ENCODE measurements at places on chromosomes 3 and 15.

DNA sequence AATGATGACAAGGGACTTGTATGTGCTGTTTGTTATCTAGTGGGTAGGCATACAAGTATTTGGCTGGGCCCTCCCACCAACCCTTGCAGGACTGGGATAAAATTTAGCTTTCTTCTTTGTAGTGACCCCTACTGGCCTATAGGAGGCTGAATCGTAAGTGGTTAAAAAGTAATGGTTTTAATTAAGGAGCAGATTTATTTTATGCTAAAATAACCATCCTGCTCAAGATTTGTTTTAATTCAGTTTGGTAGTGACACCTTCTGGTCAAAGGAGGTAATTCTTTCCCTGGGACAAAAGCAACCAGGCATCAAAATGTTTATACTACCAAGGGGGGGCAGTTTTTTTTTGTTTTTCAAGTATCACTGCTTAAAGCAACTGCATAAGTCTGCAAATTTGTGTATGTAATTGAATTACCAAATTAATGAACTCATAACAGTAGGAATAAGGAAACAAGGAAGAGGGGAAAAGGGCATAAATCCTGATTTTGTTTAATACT, 70.7 kb downstream of the TOP2B start:
- DNase-seq: peak; percentile 83

DNA sequence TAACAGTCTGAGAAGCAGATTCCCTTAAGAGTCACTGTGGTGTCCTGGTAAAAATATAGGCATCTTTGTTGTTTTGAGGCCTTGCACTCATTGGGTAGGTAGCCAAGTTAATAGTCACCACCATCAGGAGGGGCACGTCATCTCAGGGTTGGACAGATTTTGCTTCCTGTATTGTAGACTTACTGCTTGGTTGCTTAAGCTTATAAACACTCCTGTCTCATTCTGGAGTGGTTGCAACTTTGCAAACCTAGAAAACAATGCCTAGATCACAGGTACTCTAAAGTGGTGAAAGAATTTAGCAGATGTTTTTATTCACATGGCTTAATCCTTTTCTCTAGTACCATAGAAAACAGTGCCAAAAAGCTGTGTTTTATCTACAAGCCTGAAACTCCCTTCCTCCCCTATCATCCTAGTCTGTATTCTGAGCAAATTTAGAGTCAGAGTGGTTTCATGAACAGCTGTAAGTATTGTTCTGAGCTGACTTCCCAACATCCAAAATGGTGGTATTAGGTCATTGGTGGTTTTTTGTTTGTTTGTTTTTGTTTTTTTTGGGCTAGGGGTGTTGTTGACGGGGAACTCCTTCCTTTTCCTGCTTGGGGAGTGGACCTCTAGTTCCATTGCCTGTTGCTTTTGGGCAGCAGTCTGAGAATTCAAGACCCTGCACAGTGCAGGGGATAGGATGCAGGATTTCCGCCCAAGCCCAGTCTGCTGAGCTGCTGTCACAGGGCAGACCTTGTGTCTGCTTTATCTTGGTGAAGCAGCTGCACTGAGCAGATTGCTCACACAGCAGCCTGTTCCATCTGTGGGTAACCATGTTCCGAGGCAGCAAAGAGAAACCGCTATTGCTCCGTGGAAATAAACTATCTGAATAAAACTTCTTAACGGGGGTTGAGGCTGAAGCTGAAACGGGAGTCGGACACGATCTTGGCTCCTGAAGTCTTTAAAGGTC, 202.0 kb downstream of the AKAP13 start:
- no peak for DNase-seq

- DNase-seq: no peak
These were observed 150.6 kb upstream of the UMPS start for GRCh38 chr3:124579641-124580040.

DNA sequence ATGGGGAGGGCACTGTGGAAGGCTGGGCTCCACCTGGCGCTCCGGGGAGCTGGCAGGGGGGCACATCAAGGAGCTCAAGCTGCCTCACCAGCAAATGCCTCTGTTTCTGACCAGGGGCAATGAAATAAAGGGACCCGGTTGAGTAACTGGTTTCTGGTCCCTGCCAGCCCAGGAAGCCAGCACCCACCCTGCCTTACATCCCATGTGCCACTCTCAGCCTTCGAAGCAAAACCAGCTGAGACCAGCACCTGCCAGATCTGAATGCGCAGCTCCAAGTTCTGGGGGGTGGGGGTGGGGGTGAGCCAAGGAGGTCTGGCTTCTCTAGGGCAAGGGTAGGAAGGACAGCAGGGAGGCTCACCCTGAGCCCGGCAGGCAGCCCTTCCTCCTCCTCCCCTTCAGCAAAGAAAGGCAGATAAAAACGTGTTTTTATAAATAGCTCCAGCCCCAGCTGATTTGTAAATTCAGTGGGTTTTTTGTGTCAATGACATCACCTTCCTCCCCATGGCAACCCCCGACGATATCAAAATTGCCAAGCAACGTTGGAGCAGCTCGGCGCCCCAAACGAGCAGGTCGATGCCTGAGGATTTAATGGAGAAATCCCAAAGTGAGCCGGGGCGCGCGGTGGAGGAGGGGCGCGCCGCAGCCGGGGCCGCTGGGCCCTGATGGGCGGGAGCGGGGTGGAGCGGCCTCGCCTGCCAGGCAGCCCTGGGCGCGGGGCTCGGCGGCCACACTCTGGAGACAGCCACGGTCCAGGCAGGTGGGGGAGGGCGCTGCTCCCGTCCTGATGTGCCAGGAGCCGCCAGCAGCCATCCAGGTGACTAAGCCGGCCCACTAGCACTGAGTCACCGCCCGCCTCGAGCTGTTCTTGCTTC, at the start of gene PAK6:
TSS of gene PAK6 (plus strand) at position 532 of the 872 bp plus-strand sequence. CDS start 25,723 bp downstream, outside the sequence.
- peak; percentile 27 for DNase-seq

DNA sequence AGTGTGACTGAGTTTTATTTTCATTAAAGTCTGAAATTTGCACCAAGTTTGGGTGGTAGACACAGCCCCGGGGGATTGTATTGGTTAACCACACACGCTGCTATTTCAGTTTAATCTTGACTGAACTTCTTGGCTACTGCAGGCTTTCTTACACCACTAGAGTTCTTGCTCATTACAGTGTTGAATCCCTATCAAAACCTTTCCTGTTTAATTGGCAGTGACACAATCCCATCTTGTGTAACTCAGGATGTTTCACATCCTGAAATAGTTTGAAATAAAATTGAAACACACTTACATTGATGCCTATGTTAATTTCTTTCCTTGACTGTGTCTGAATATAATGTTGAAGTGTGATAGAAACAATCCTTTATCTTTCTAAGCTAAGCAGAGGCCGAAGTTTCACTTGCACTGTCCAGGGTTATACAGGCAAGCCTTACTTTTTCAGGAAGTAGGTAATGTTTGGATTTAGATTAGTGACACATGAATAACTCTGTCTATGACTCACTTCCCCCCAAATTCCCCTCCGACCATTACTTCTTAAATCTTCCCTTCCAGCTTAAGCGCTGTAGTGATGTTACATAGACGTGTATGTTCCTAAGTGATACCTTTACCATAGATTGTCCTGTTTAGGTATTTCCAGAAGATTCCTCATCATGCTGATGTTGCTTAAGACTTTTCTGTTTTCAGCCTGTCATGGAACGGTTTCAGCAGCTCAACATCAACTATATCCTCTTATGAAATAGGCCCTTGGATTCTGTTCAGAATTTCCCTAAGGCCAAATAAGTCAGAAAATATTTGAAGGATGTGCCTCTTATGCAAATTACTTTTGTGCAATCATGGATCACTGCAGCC, 16.8 kb downstream of the ATG7 start:
- DNase-seq: peak; percentile 92

DNA sequence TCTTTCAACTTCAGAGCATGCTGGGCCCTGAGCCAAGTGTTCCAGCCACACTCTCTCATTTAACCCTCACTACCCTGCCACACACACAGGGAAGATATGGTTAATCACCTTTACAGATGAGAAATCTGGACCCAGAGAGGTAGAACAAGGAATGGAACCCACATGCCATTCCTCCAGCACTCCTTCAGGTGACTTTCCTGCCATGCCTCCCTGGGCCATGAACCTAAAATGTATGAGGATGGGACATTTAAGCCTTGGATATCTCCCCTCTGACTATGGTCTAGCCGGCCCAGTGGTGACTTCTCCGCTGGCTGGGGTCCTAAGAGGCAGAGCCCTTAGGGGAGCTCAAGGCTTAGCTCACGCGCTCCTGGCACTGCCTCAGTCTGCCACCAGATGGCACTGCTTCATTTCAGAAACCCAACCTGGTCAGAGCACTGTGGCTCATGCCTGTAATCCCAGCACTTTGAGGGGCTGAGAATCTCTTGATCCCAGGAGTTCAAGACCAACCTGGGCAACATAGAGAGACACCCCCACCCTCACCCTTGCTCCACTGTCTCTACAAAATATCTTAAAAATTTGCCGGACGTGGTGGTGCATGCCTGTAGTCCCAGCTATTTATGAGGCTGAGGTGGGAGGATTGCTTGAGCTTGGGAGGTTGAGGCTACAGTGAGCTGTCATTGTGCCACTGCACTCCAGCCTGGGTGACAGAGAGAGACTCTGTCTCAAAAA, 2.2 kb upstream of the DCAF1 start:
- DNase-seq: peak; percentile 71

GRCh38 chr3:189841473-189842205, 210.4 kb downstream of the TP63 start:
- DNase-seq: peak; percentile 88

DNA sequence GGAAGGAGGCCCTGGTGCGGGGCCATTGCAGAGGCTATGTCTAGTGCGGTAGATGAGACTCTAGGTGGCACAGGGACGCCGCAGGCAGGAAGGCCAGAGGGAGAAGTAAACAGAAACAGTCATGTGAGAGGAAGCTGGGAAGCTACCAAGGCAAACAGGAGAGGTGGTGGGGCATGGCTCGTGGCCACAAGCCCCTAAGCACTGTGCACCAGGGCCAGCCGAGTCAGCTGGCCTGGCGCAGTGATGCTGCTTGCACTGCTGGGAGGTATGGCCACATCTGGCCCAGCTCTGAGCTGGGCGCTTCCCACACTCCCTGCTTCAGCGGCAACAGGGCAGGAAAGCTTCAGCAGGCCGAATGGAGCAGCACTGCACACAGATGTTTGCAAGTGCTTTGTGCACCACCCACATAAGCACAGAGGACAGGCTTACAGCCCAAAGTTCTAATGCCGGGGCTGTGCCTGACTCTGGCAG, 76.6 kb downstream of the SRGAP3 start:
- peak; percentile 4 for DNase-seq

DNA sequence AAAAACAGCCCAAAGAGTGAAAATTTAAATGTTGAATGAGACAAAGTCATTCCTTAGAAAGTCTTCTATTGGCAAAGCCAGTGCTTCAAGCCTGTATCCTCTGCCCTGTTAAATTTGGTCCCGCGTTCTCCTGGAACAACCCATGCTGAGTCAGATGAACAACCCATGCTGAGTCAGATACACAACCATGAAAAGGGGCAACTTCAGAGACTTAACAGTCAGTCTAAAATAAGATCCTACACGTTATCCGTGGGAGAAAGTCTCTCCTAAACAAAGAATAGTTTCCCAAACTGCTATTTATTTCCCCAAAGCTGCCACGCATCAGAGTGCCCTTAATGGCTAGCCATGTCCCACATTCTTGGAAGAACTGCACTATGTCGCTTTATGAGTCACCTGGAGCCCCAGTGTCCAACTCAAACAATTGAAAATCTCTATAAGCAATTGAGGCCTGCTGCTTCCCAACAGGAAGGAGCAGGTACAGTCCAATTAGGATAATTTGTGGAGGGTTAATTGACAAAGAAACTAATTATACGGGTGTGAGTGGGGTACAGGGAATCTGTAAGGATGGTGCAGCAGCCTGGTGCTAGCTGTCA, 66.1 kb downstream of the WHAMM start:
- DNase-seq: peak; percentile 58

- no peak for DNase-seq
These were observed 48.1 kb downstream of the KLHL25 start for GRCh38 chr15:85746641-85747040.

GRCh38 chr3:54515441-54516213, 393.3 kb downstream of the CACNA2D3 start:
- DNase-seq: no peak

DNA sequence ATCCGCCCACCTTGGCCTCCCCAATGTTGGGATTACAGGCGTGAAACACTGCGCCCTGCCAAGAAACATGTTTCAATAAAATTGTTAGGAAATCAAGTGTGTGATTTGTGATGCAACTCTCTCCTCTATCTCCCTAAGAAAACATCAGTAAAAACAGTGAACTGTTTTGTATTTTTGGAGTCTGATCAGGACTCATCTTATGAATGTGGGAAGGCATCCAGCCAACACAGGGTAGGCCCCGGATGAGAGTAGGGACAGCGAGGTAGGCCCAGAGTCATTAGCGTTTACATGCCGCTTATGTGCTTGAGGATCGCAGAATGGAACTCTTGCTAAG, 884 bp upstream of the GLYCTK start:
- DNase-seq: no peak

- no peak for DNase-seq
These were observed 62.9 kb downstream of the ZNF445 start for GRCh38 chr3:44414517-44415090.
